ENCODE measurements at places on chromosomes 5 and 9.

GRCh38 chr5:96615223-96615622, 47.0 kb upstream of the CAST start:
- DNase-seq = no peak

DNA sequence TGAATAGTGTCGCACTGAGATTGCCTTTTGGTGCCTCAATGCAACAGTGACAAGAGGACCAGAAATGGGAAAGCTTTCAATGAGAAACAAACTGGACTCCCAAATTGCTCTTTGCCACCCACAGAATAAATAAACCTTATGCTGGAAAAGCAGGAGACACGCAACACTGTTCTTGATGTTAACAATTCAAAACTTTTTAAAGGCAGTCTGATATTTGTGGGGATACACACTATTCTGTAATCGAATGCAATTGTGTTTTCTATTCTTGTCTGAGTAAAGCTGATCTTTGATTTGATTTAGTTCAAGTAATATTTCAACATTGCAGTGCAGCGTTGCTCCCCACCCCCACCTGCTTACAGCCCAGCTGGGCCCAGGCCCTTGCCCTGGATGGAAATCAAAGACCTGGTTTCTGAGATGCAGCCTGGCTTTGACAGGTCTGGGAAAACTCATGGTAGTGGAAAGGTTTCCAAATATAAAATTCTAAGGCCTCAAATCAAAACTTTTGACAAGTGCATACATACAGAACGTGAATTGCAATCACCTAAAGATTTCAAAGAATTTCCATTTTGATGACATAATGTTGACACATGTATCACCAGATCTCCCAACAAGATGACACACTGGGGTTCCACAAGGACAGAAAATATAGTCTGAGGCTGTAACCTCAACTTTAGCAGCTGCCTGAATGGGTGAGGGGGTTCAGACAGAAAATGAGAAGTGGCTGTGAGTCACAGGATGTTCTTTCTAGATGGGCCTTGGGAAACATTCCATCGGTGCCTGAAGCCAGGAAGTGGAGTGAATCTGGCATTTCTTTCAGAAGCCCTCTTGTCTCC, 55.1 kb downstream of the ABCA1 start:
- peak; percentile 69 for DNase-seq

- no peak for DNase-seq
Observed at GRCh38 chr5:20556115-20556763, 568.2 kb upstream of the CDH18 start.

- peak; percentile 90 for DNase-seq
Observed at GRCh38 chr9:22158927-22159346, 149.8 kb upstream of the CDKN2B start.
